ENCODE measurements at places on chromosomes 2 and 18.
A peak's percentile ranks its signal among the peaks of the same experiment; 100 is the strongest.

DNA sequence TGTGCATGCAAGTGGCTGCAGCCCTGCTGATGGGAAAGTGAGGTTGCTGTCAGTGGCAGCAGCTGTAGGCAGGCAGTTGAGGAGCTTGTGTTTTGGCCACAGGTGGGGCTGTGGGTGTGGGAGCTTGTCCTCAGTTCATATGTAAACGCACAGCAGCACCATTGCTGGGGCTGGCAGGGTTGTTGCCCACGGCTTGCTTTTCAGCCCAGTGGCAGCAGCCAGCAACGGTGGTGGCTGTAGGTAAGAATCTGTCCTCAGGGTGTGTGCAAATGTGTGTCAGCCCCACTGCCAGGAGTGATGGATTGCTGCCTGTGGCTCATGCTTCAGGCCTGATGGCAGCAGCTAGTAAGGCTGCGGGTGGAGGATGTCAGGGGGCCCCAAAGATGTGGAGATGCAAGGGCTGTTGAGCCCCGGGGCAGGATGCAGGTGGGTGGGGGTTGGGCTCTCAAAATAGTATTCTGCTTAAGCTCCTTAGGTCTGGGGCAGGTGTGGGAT lies 141.3 kb upstream of the THUMPD2 start:
- DNase-seq, result no peak

DNA sequence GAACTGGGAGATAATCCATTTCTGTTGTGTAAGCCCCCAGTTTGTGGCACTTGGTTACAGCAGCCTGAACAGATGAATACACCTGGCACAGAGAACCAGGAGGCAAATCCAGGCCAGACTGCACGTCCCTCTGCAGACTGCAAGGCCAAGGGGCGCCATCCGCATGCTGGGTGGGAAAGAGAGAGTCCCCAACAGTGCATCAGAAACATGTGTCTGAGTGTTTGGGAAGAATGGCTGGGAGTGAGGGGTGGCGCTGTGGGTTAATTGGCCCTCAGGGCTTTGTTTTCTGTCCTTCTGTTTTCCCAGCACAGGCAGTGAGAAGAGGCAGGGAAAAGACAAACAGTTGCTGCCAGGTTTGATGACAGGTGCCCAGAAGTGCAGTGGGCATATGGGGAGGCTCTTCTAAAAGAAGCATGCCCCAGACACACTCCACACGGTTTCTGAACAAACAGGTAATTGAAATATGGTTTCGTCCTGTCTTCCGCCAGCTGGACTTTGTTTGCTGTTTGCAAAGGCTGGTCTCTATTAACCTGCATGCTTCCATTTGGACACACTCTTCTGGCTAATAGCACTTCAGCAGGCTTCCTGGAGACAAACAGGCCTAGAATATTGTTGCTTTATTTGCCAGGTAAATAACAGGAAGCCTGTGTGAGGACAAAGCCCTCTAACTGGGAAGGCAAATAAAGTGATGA lies 43.4 kb upstream of the SEC11C start:
- DNase-seq, result no peak

GRCh38 chr2:222878877-222879603 lies 18.2 kb downstream of the ACSL3 start:
- no peak for DNase-seq

GRCh38 chr2:219551441-219552381 lies 7.9 kb downstream of the TMEM198 start:
- DNase-seq, result no peak

DNA sequence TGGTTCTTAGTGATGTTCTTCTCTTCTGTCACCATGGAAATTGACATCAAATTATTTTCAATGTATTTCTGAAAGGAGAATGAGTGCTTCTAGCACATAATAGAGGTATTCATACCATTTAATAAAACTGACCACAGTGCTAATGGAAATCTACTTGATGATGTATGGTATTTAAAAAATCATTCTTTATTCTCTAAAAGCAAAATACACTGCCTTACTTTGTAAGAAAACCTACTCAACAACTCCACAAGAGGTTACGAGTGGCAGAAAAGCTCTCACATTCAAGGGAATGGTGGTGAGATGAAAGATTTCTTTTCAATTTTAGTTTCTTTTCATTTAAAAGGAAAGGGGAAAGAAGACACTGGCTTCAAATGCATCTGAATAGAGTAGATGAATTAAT lies 382.3 kb upstream of the CHST9 start:
- DNase-seq, result no peak

DNA sequence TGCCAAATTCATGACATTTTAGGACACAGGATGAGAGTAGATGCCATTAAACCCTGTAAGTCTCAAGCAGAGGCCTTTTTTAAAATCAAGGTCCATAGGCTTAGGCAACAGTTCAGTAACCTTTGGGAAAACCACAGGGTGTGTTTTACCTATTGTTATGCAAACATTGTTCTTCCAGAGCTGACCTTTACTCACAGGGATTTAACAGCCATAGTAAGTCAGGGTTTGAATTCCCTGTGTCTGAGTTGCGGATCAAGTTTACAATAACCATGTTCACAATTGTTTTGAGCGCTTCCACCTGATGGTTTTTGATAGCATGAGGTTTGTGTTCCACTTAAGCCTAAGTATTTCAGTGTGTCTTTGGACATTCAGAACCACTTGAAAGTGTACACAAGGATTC lies 160.1 kb upstream of the BOD1L2 start:
- no peak for DNase-seq

- no peak for DNase-seq
Observed at GRCh38 chr2:219658196-219658846, 30.9 kb downstream of the SLC4A3 start.

- DNase-seq, result no peak
Observed at GRCh38 chr2:215946586-215946985, 66.8 kb downstream of the MREG start.

GRCh38 chr18:23071285-23071684 lies 64.0 kb upstream of the CABLES1 start:
- DNase-seq, result peak; percentile 51

GRCh38 chr2:226411727-226412360 lies 387.8 kb downstream of the IRS1 start:
- DNase-seq, result no peak

GRCh38 chr2:200193331-200193730 lies 113.2 kb upstream of the SPATS2L start:
- no peak for DNase-seq

GRCh38 chr18:39753178-39753577 lies 2187.6 kb upstream of the CELF4 start:
- no peak for DNase-seq

GRCh38 chr18:26429535-26430226 lies 118.7 kb downstream of the KCTD1 start:
- DNase-seq, result no peak

- DNase-seq, result no peak
Observed at GRCh38 chr2:169086893-169087467, 17.6 kb downstream of the DHRS9 start.

Data from stimulated activated CD4-positive, alpha-beta T cell treated with anti-CD3 and anti-CD28 coated beads, Interleukin-1b, Interleukin-23, amount 100 ng/mL, for 24 hours (primary cell).